ENCODE measurements at places on chromosomes 3 and 15.

GRCh38 chr3:56747150-56747549, 54.6 kb downstream of the ARHGEF3 start:
- DNase-seq = no peak

GRCh38 chr3:116474801-116475200, 29.5 kb upstream of the LSAMP start:
- DNase-seq = no peak

DNA sequence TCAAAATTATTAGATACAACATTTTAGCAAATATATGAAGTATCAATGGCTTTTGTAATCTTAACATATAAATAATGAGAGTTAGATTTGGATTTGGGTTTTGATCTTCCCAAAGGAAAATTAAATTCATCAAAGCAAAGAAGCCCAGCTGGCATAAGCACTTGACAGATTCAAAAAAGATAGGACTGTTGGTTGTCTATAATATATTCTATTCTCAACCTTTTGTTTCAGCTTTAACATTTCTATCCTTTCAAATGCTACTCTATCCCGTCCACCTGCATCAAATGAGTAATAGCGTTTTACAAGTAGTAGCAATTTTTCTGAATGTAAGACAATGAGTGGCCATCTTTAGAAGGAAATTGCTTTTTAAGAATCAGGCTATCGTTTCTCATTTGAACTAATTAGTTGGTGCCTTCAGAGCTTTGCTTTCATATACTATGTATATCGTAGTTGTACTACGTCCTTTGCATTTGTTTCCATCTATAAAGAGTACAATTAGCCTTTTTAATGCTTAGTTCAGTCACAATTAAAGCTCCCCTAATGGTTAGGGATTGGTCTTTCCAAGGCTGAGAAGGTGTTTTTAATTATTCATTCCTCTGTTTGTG, 278.0 kb downstream of the UBE2E2 start:
- no peak for DNase-seq

- no peak for DNase-seq
Measured at GRCh38 chr3:39724233-39724846, 85.1 kb upstream of the MYRIP start.

- DNase-seq = no peak
Measured at GRCh38 chr15:66402761-66403284, 16.1 kb downstream of the MAP2K1 start.

GRCh38 chr3:160992712-160993111, 112.4 kb downstream of the B3GALNT1 start:
- no peak for DNase-seq

DNA sequence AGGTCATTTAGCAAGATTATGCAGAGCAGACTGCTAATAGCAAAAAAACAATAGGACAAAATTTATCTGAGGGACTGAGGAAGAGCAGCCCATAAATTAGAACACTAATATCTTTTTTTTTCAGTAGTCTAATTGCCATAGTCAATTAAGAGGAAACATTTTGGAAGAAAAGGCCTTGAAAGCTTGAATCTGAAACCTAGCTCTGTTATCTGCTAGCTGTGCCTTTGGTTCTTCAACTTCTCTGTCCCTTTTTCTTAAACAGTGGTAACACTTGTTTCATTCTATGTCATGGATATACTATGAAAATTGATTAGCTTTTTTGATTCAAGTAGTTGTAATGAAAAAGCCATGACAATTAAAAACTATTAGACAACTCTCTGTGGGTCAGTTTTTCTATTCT, 1.7 kb downstream of the ATR start:
- no peak for DNase-seq

DNA sequence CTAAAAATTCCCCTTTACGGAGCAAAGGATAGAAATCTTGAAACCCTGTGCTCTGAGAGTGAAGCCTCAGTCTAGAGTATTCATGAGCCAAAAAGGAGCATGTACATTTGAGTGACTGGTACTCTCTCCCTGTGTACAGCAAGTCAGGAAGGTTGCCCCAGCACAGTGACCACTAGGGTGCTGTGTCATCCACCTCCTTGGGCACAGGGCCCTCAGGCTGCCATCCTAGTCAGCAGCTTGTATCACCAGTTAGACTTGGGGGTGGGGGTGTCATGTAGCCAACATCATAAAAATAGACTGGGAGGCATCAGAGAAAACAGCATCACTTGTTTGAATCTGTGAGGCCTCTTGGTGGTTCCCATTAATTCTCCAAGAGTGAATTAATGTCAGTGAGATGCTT, 12.0 kb downstream of the NME9 start:
- DNase-seq = no peak

DNA sequence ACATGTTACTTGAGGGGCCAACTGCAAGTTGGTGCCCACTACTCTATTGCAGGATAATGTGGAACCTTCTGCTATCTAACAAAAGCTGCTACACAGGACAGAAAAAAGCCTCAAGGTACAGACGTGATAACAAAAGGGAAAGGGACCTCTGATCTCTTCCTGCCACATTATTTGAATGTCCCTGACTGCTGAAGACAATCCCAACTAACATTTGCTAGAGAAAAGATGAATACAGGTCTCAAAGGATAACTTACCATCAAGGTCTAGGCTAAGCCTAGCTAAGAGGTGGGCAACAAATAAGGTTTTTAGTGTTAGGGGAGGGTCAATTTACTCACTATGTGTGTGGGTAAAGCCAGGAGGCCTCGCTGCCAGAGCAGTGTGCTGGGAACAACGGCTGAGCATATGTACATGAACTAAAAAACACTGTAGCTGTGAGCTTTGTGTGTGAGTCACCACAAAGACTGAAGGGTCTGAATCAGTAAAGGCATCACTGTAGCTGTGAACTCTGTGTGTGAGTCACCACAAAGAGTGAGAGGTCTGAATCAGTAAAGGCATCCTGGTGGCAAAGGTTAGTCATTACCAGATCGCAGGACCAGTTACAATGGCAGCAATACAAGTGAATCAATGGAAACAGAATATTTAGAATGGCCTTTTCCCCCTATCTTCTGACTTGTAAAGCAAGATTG, 111.7 kb downstream of the LMLN start:
- peak; percentile 86 for DNase-seq

DNA sequence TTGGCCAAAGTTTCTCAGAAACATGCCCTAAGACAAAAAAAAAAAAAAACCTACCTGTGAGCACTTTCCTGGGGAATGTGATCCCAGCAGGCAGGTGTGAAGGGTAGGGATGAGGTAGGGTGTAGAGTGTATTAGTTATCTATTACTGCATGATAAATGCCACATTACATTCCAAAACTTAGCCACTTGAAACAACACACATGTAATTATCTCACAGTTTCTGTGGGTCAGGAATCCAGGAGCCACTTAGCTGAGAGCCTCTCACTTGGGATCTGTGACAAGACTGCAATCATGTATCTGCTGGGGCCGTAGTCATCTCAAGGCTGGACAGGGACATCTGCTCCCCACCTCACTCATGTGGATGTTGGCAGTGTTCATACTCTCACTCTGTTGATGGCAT, 18.9 kb upstream of the FBN1 start:
- no peak for DNase-seq

DNA sequence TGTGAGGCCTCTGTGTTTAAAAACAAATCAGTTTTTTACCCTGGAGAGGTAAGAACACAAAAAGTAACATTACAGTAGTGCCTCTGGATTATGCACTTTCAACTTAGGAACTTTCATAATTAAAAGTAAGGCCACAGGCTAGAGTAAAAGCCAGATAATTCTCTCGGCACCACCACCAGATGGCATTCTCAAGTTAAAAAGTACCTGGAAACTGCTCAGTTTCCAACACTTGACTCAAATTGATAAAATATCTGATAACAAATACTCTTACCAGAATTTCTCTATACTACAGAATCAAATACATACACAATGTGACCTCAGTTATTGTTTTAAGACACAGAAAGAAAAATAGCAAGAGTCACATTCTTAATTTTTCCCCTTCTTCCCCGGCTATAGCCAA, 19.9 kb downstream of the SPICE1 start:
- DNase-seq = no peak

- no peak for DNase-seq
Measured at GRCh38 chr3:181425074-181425473, 286.7 kb upstream of the SOX2 start.

DNA sequence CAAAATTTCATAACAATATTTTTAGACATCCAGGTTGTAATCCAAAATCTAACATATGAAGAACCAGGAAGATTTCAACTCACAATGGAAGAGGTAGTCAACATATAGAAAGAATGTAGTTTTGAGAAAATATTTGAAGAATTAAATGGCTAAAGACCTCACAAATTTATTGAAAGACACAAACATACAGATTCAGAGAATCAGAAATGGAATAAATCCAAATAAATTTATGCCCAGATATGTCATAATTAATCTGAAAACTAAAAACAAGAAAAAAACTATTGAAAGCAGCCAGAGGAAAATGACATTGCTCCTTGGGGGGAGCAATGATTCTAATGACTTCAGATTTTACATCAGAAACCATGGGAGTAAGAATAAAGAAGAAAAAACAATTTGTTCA, 75.8 kb downstream of the TCF12 start:
- no peak for DNase-seq

- no peak for DNase-seq
Measured at GRCh38 chr15:64112904-64113303, 17.1 kb downstream of the SNX1 start.

DNA sequence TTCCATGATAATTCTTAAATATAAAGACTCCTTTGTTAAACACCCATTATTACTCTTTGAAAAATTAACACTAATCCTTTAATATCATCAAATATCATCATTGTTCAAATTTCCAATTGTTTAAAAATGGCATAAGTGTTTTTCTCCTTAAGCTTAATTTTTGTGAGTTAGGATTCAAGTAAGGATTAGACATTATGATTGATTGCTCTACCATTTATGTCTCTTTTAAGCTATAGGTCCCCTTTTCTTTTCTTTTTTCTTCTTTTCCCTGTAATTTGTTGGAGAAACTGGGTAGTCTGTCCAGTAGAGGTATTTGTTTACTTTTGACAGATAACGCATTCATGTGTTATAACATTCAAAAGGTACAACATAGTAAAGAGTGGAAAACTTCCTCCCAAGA, 9.1 kb downstream of the ABHD2 start:
- DNase-seq = no peak

DNA sequence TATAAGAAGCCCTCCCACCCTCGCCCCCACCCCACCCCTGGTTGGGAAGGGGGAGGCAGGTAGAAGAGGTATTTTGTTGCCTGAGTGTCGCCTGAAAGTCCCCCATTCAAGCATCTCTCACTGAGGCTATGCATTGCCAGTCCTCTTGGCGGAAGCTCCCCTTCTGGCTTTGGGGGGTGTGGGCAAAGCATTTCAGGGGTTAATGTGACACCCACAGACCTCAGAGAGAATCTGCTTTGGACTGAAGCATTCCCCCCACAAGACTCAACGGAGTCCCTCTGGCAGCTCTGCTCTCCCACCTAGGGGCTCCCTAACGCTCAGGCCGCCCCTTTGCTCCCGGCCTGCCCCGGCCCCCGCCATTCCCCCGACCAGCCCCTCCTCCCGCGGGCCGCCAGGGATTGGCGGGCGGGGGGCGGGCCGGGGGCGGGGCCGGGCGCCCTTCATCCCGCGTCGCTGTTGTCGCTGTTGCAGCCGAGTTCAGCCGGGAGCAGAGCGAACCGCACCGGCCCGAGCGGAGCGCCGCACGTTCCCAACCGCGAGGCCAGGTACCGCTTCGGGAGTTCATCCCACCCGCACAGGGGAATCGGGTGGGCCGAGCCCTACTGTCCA, at the start of gene SLC38A3:
SLC38A3 (plus strand) TSS at position 468 of the 609 bp plus-strand sequence. CDS start 8,929 bp downstream, outside the sequence.
- no peak for DNase-seq

- DNase-seq = no peak
Measured at GRCh38 chr3:19399356-19399755, 251.0 kb downstream of the KCNH8 start.

All from NCI-H226 (cell line).